ENCODE measurements at places on chromosomes 3 and 15. TPM values are rescaled to one million over a fixed set of nuclear protein-coding genes. Genes with fewer than 3 reads are reported as not detected.

- DNase-seq, result no peak
Measured at GRCh38 chr3:99317201-99317600, 321.2 kb upstream of the COL8A1 start.

ELL3 gene
- total RNA-seq, result 7.7 TPM

THOC7 gene
- 69.4 TPM for total RNA-seq

LMAN1L gene
- total RNA-seq, result not detected

ZDHHC23 gene
- total RNA-seq, result 8.5 TPM

ACAN gene
- total RNA-seq, result 0.16 TPM

Measured in hepatocyte (in vitro differentiated cells).